ENCODE measurements at places on chromosomes 12 and 14.

DNA sequence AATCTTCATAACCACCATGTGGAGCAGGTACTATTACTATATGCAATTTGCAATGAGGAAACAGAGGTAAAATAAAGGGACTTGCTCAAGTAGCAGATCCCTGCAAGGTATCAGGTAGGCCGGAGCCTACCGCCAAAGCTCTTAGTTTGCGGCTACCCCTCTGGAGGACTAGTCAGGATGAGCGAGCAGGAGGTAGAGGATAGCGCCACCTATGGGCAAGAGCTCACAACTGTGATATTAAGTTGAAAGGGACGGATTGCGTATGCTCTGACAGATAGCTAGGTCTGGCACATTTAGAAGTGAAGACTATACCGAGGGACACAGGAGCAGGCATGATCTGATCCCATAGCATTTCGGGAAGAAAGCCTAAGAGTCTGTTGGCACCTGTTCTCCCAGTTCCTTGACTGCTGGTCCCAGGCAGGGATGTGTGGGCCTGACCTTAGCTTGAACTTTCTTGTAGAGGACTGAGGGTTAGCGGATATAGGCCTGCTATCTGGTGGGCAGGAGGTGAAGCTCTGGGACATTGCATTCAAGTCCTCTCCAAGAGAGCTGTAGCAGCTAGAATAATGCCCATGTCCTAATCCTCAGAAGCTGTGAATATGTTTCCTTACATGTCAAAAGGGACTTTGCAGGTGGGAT is 48.0 kb downstream of the SLC17A8 start:
- no peak overlapping the region for H3K27ac ChIP-seq
- no peaks in the 10 kb centered on the region for H3K4me1 ChIP-seq
- no peaks in the 10 kb centered on the region for H3K27me3 ChIP-seq
- no peak overlapping the region for H3K4me3 ChIP-seq

- DNase-seq: peak; percentile 65
- H3K4me1 ChIP-seq: no peaks in the 10 kb centered on the region
- no peaks in the 10 kb centered on the region for H3K36me3 ChIP-seq
- H3K4me3 ChIP-seq: no peak overlapping the region
These were observed 46.3 kb upstream of the FBXO21 start for GRCh38 chr12:117236456-117237001.

DNA sequence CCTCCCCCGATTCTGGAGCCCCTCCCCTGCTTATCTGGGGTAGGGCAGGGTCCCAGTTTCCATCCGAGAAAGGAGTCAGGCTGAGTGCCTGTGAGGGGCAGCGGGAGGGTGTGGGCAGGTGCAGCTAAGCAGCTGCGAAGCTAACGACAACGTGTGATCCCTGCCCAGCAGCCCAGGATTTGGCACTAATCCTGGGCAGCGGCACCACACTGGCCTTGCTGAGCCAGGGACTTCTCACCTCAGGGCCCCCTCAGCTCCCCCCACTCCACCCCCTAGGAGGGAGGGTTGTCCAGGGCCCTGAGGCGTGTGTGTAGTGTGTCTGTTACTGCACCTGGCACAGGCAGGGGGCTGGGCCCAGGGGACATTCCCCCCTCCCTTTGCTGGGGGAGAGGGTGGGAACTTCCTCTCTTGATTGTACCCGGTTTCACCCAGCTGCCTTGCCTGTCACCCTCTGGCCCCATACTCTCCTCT is 1.8 kb downstream of the SMIM41 start:
- H3K4me3 ChIP-seq: no peak overlapping the region
- peaks cover 22% of the 10 kb centered on the region for H3K36me3 ChIP-seq
- H3K4me1 ChIP-seq: peaks cover 22% of the 10 kb centered on the region
- no peaks in the 10 kb centered on the region for H3K27me3 ChIP-seq
- DNase-seq: no peak

DNA sequence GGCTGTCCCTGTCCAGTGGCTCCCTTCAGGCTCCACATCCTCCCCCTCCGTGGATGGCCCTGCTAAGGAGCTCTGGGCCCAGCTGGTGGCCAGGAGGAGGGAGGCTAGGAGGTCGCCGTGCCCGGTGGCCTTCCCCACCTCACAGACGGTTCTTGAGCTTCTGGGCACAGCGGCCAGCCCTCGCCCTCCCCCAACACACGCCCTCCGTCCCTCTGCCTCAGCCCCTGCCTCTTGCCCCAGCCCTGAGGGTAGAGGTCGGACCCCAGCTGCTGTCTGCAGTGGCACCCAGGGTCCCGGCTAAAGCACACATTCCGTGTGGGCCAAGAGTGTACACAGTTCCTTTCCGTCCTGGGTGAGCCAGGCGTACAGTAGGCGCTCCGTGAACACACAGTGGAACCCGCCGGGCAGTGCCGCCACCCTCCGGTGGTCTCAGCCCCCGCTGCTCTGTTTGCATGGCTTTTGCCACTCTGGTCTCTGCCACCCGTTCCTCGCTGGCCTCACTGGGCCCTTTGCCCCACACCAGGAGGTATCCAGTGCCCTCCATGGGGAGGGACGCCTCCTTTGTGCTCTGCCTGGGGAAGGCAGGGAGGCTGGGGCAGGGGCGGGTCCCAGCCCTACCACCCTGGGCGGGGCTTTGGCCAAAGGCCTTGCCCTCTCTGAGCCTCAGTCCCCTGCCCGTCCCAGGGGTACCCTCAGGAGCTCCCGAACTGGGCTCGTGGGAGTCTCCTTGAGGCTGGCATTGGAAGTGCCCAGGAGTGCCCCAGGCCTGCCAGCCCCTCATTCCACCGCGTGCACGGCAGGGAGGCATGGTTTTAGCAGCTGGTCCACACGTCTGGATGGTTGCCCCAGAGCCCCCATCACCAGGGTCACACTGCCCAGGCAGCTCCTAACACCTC is 13.0 kb downstream of the TRMT61A start:
- DNase-seq: no peak
- no peak overlapping the region for H3K4me3 ChIP-seq
- no peaks in the 10 kb centered on the region for H3K27me3 ChIP-seq
- no peak overlapping the region for H3K27ac ChIP-seq
- H3K4me1 ChIP-seq: peaks cover 7% of the 10 kb centered on the region
- no peaks in the 10 kb centered on the region for H3K36me3 ChIP-seq

GRCh38 chr14:92976268-92976667 is 53.3 kb downstream of the CHGA start:
- DNase-seq: no peak
- H3K4me3 ChIP-seq: no peak overlapping the region
- no peaks in the 10 kb centered on the region for H3K27me3 ChIP-seq
- no peaks in the 10 kb centered on the region for H3K4me1 ChIP-seq
- H3K36me3 ChIP-seq: peaks cover 3% of the 10 kb centered on the region

DNA sequence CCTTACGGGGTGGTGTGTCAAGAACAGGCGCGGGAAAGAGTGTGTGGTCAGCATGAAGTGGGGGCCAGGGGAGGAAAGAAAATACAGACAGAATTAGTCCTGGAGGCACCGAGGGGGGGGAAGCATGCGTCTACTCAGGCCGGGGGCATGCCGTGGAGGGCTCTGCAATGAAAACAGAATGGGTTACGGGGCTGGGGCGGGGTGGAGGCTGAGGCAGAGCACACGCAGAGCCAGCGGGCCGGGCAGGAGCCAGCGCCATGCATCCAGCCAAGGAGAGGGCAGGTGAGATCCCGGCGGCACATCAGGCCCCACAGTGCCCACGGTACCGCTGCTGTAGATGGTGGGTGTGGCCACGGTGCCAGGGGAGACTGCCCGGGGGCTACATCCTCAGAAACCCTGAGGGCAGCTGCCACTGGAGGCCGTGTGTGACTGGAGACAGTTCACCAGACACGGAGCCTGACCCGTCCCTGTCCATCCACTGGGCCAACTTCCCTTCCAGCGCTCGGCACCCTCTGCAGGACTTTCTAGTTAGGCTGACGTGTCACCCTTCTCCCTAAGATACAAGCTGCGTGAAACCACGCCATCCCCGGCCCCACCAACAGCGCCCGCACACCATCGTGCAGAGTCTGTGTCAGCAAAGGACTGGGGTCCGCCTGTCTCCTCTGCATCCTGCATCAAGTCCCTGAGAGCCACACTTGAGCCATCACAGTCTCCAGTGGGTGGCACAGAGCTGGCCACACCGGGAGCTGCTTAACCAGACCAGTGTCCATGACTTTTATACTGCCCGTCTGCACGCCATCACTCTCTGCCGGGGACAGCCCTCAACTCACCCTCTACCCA is 87.4 kb downstream of the PIWIL1 start:
- H3K27me3 ChIP-seq: no peaks in the 10 kb centered on the region
- peak; percentile 8 for DNase-seq
- H3K36me3 ChIP-seq: no peaks in the 10 kb centered on the region
- no peak overlapping the region for H3K27ac ChIP-seq

DNA sequence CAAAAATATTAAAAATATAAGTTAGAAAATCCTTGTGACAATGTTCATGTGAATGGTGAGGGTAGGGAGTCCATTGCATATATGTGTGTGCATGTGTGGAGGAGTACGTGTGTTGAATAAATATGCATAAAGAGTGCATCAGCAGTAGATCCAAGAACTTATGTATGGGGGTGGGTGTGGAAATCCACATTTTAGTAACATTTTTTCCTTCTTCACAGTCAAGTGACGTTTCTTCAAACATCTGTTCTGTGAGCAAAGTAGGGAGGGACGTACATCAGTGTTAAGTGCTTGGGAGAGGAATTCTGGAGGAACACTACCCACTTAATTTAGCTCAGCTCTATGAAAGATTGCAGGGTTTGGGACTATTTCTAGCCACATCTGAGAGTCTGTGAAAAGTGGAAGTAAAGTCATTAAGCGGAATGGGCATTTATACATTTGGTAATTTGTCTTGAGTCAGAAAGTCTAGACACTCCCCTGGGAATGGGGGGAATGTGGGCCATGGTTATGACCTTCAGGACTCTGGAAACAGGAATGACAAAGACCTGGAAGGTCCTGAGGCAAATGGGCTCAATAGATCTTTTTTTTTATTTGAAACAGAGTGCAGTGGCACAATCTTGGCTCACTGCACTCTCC is 156.4 kb upstream of the PLXNC1 start:
- H3K4me3 ChIP-seq: no peak overlapping the region
- DNase-seq: no peak
- no peaks in the 10 kb centered on the region for H3K27me3 ChIP-seq
- H3K27ac ChIP-seq: no peak overlapping the region
- H3K4me1 ChIP-seq: no peaks in the 10 kb centered on the region
- no peaks in the 10 kb centered on the region for H3K36me3 ChIP-seq

DNA sequence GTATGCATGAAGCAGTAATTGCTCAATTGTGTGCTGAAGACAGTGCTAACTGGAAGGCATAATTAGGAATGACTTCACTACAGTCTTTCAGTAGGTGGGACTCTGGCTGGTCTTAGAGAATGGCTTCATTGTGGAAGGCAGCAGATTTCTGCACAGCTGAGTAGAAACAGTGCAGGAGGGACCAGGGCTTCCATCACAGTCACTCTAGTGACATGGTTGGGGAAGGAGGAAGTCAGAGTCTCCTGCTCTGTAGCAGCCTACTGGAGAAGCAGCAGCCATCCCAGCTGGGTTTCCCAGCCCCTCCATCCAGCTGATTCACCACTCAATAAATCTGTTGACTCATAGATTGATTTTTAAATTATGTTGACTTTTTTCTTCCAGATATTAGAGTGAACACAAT is 80.6 kb upstream of the DBX2 start:
- DNase-seq: no peak
- H3K27ac ChIP-seq: no peak overlapping the region
- H3K36me3 ChIP-seq: no peaks in the 10 kb centered on the region
- no peak overlapping the region for H3K4me3 ChIP-seq
- no peaks in the 10 kb centered on the region for H3K4me1 ChIP-seq
- peaks cover 6% of the 10 kb centered on the region for H3K27me3 ChIP-seq

- H3K4me3 ChIP-seq: no peak overlapping the region
- no peak overlapping the region for H3K27ac ChIP-seq
- no peaks in the 10 kb centered on the region for H3K27me3 ChIP-seq
- no peaks in the 10 kb centered on the region for H3K36me3 ChIP-seq
These were observed 25.4 kb downstream of the IL31 start for GRCh38 chr12:122148657-122149056.

- H3K36me3 ChIP-seq: peaks cover 6% of the 10 kb centered on the region
- H3K4me1 ChIP-seq: peaks cover 25% of the 10 kb centered on the region
- no peaks in the 10 kb centered on the region for H3K27me3 ChIP-seq
- no peak for DNase-seq
- no peak overlapping the region for H3K27ac ChIP-seq
- no peak overlapping the region for H3K4me3 ChIP-seq
These were observed 110.4 kb downstream of the ETV6 start for GRCh38 chr12:11759899-11760298.

DNA sequence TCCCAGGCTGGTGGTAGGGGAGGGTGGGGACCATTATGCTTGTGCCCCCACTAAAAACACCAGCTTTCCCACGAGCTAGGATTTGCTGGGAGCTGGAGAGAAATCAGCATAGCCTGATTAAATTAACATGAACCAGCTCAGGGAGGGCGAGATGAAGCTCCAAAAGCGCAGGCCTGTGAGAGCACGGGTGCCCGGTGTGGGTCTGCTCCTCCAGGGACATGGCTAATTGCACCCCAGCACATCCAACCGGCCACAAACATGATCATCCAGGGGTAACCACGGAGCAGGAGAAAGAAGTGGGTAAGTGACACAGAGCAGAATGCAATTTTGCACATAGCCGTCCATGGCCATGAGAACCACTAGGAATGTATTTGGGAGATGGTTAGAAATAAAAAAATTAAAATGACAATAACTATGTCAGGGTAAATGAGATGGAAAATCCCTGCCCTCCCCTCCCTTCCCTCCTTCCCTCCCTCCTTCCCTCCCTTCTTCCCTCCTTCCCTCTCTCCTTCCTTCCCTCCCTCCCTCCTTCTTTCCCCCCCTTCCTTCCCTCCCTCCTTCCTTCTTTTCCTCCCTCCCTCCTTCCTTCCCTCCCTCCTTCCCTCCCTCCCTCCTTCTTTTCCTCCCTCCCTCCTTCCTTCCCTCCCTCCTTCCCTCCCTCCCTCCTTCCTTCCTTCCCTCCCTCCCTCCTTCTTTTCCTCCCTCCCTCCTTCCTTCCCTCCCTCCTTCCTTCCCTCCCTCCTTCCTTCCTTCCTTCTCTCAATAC is 26.9 kb downstream of the CLMN start:
- H3K4me1 ChIP-seq: peaks cover 7% of the 10 kb centered on the region
- H3K27me3 ChIP-seq: no peaks in the 10 kb centered on the region
- no peak overlapping the region for H3K4me3 ChIP-seq
- H3K36me3 ChIP-seq: no peaks in the 10 kb centered on the region

- peak; percentile 20 for DNase-seq
- H3K4me1 ChIP-seq: no peaks in the 10 kb centered on the region
- no peaks in the 10 kb centered on the region for H3K27me3 ChIP-seq
- H3K36me3 ChIP-seq: no peaks in the 10 kb centered on the region
- no peak overlapping the region for H3K27ac ChIP-seq
These were observed 37.0 kb upstream of the FBXO33 start for GRCh38 chr14:39469094-39469710.

- DNase-seq: no peak
- H3K27me3 ChIP-seq: no peaks in the 10 kb centered on the region
- H3K4me1 ChIP-seq: no peaks in the 10 kb centered on the region
- H3K36me3 ChIP-seq: no peaks in the 10 kb centered on the region
- no peak overlapping the region for H3K4me3 ChIP-seq
- H3K27ac ChIP-seq: no peak overlapping the region
These were observed 242.4 kb downstream of the TMEM117 start for GRCh38 chr12:44078273-44078672.
